ENCODE measurements at places on chromosomes 12 and 14.

DNA sequence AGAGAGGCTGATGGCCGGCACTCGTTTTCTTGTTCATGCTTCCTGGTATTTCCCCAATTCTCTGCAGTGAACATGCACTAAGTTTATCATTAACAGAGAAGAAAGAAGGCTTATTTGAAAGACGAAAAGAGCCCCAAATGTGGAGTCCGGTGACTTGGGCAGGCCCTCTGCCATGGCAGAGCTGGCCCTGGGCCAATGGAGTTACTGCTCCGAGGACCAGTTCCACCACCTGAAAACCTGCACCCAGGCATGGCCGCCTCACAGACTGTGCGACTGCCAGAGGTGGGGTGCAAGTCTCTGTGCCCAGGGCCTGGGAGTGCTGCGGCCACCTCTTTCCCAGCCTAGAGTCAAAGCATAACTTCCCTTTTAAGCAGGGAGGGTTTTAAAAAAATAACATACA, 24.9 kb downstream of the DEGS2 start:
- DNase-seq: no peak

GRCh38 chr12:113436993-113437728, 15.0 kb downstream of the SDSL start:
- no peak for DNase-seq

DNA sequence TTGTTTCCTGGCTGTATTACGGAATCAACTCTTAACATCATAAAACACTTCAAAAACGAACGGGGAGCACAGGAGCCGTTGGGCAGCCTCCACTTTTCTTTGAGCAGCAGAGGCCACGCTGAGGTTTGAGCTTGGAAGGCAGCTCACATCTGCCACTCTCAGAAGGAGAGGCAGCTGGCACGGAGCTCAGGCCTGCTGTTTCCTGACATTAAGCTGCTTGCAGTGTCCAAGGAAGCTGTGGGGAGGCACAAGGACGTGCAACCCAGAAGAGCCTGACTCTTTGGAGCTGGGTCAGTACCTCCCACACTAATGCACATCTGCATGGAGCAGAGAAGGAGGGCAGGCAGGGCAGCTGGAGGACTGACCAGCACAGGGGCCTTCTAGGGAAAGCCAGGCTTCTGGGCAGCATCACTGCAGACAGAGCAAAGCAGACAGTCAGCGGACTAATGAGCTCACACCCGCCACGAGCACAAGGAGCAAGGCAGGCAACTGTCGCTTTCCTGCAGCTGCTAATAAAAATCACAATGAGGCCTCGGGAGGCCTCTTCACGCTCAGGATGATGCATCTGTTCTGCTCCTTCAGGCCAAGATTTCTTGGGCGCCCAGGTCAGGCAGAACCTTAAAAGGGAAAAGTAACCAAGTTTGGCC, 211.1 kb downstream of the GLT1D1 start:
- no peak for DNase-seq

GRCh38 chr12:124188561-124189405, 106.1 kb upstream of the RFLNA start:
- no peak for DNase-seq

DNA sequence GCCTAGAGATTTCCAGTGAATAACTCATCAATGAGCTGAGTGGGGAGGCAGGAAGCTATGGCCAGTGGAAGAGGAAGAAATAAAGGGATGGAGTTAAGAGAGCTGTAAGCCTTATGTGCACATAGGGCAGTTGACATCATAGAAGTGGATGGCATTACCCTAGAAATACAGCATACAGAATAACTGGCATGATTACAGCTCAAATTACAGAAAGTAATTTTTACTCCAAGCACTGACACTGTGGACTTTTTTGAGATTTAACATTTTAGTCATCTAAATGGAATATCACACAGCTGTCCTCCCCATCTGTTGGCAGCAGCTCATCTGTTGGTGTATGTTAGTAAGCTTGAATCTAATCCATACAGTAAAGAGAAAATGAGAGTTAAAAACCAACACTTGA, 5.4 kb upstream of the IPO8 start:
- no peak for DNase-seq

GRCh38 chr14:69573831-69574262, 824 bp downstream of the CCDC177 start:
- no peak for DNase-seq

- DNase-seq: no peak
Observed at GRCh38 chr12:122943196-122943595, 23.1 kb downstream of the ABCB9 start.

DNA sequence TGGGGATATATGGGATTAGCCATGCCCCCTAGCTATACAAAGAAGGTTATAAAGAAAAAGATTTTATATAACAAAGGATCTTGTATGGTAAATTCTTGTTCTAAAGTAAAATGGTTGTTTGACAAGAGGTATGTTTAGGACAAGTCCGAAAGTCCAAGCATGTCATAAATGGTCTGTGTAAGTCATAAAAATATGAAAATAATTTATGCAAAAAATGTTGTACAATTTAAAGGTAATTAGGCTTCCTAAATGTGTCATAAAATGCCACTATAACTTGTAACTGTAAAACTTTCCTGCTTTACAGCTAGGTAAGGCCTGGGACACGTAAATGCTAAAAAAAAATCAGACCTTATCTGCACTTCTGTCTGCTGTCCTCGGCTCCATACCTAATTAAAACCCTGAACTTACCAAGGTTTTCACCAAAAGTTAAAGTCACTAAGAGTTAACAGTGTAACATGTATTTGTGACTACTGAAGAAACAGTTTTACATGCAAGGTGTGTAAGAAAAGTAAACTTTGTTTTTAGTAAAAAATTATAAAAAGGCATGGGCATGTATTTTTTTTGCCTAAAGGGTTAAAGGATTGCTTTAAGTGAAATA, 110.0 kb upstream of the RESF1 start:
- DNase-seq: no peak

DNA sequence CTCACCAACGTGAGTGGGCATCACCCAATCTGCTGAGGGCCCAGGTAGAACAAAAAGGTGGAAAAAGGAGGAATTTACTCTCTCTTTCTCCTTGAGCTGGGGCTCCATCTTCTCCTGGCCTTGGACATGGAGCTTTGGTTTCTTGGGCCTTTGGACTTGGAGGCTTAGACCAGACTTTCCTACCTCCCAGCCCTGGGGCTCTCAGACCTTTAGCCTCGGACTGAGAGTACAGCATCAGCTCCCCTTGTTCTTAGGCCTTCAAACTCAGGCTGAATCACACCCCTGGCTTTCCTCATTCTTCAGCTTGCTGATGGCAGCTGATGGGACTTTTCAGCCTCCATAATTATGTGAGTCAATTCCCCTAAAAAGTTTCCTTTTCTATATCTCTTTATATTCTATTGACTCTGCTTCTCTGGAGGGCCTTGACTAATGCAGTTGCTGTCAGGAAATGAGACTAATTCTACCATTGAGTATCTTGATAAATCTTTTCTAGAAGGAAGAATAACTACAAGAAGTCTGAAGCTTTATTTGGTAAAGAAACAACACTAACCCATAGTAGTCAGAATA, 15.9 kb upstream of the CLEC4E start:
- DNase-seq: no peak

DNA sequence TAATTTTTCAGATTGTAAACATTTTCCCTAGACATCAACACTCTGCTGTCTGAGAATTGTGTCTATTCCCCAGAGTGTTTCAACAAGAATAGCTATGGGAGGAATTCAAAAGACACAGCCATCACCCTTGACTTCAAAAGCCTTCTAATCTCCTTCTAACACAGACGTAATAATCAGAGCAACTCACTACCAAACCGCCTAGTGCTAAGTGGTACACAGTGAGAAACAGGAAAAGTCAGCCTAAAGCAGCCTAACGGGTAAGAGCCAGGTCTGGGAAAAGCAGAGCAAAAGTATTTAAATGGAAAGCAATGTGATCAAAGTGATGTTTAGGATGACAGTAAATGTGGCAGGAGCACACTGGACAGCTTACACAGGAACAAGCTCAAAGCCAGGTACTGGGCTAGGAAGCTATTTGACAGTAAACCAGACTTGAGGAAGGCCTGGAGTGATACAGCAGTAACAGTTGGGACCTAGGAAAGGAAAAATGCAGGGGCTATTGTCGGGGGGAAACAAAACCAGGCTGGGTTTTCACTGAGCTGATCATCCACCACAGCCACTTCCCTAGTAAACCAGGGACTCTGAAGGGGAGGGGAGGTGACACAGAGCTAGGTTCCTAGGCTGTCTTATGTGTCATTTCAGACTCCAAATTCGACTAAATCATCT, 29.4 kb downstream of the CORO1C start:
- DNase-seq: no peak

DNA sequence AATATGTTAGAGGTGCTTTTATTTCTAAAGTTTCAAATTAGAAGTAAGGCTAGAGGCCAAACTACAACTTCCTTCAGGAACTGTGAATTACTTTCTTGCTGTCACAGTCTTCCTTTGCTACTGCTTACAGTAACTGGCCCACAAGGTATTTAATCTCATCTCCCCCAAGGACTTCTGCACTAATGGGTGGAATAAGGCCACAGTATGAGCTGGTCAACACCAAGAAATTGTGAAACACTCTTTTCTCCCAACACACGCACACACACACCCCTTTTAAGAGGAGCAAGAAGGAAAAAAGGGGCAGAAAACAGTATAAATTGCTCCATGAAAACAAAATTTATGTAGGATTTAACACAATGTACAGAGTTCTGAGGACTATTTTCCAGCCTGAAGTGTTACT, 45.6 kb downstream of the SCAF11 start:
- no peak for DNase-seq

DNA sequence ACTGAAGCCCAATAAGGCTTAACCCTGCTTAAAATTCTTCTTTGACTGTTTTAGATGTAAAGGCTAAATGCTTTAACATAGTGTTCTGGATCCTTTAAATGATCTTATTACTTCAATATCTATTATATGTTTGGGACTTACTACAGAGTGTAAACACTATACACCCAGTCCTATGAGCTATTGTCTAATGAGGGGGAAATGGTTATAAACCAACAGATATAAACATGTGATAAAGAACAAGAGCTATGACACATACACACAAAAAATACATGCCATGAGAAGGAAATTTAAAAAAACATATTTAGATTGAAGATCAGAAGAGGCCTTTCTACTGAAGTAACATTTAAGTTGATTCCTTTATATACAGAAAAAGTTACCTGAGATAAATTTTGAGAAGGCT, 505.1 kb downstream of the FOXG1 start:
- no peak for DNase-seq

GRCh38 chr12:95942524-95943329, at the start of gene CCDC38:
TSS of gene CCDC38 (minus strand) at chr12:95942614. CDS start at chr12:95936509, 6,105 bp downstream.
- peak; percentile 81 for DNase-seq

DNA sequence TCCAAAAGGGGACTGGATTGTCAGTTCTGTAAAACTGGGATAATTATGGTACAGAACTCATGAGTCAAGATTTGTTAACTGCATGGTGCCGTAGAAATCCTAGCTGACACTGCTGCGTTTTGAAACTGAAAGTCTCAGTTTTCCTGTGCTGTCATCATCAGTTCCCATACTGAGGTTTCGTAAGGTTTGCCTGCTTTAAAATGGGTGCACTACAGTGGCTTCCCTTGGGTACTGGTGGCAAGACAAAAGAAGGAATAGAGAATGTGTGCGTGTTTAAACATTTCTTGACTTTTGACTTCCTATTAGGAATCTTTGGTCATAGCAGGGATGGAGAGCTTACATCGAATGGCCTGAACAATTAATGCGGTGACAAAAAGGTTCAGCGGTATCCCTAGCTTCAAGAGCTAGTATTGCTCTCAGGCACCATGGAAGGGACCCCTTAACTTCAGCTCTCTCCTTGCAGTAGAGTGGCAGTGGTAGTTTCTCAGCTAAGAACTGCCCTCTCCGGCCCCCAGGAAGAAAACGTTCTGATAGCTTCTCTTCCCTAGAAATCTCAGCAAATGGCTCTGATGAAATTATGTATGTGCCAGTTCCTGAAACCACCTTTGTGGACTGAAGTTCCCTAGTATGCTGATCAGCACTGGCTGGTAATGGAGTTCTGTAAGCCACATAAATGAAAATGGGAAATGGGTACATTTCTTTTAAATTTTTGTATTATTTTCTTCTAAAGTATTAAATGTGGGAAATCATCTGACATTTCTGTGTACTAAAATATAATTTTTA, 28.9 kb downstream of the ANO6 start:
- DNase-seq: no peak

GRCh38 chr12:132186208-132186856, 42.1 kb downstream of the NOC4L start:
- DNase-seq: no peak

- DNase-seq: no peak
Observed at GRCh38 chr14:32601069-32601468, 272.0 kb downstream of the AKAP6 start.

- no peak for DNase-seq
Observed at GRCh38 chr12:58502226-58502625, 418.1 kb downstream of the LRIG3 start.

DNA sequence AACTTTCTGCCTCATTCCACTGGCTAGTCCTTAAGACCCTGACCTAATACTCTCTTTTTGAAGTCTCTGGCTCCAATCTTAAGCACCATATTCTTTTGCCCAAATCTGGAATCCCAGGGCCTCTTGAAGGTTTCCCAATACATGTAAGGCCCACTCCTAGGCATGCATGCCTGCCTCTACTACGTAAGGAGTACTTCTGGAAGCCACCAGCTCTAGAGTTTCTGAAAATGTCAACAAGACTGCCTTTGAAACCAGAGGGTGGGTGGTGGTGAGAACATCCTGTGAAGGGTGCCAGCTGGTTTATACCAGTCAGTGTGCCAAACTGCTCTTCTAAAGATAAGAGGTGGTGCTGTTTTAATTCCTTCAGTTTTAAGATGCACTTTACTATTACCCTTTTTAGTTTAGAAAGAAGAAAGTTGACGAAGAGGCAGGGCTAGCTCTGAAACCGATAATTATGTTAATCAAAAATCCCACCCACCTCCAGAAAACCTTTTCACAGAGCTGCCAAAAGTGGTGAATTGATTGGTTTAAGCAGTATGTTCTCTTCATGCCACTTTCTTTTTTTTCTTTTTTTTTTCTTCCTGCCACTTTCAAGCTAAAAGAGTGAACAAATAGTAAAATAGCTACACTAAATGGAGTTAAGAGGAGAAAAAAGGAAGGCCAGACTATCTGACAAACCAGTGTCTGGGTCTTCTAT, 8.7 kb upstream of the WDR89 start:
- no peak for DNase-seq

- DNase-seq: no peak
Observed at GRCh38 chr12:68482660-68483059, 128.0 kb upstream of the RAP1B start.

GRCh38 chr14:76926521-76927251, 100.5 kb downstream of the LRRC74A start:
- DNase-seq: peak; percentile 67
